ENCODE measurements at places on chromosomes 11 and 22. TPM values are rescaled to one million over a fixed set of nuclear protein-coding genes. Genes with fewer than 3 reads are reported as not detected.

DNA sequence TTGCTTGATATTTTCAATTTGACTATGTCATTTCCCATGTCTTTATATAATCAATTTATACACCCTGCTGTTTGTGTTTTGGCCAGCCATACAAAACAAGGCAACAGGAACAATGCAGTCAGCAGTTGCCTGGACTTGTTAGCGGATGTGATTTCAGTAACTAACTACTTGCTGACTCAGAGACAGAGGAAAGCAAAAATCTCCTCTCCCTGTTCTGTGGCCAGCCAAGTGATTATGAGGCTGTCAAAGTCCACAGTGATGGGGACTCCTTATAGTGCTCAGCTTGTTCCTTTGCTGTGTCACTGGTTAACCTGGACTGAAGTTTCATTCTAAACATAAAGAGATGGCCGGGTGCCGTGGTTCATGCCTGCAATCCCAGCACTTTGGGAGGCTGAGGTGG, 32.6 kb upstream of the APLP2 start:
- DNase-seq = no peak
- H3K36me3 ChIP-seq = no peaks in the 10 kb centered on the region
- no peak overlapping the region for H3K4me3 ChIP-seq
- peaks cover 4% of the 10 kb centered on the region for H3K27me3 ChIP-seq
- H3K4me1 ChIP-seq = no peaks in the 10 kb centered on the region
- H3K27ac ChIP-seq = no peak overlapping the region

DNA sequence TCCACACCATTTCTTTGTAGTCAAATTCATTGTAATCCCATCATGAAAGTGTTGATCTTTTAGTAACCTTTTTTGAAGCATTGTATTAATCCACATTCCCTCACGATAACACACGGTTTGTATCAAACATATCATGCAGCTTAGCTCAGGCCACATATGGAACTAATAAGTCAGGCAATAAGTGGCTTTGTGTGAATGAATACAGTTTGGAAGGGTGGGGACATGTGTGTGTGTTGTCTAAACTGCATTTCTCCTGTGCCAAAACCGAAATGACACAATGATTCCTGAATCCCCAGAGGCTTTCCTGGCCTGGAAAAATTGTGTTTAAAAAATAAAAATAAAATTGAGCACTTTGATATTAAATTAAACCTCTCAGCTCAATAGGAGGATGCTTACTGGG, 98.3 kb downstream of the WNT11 start:
- no peak for DNase-seq
- H3K27ac ChIP-seq = no peak overlapping the region
- no peak overlapping the region for H3K4me3 ChIP-seq

DNA sequence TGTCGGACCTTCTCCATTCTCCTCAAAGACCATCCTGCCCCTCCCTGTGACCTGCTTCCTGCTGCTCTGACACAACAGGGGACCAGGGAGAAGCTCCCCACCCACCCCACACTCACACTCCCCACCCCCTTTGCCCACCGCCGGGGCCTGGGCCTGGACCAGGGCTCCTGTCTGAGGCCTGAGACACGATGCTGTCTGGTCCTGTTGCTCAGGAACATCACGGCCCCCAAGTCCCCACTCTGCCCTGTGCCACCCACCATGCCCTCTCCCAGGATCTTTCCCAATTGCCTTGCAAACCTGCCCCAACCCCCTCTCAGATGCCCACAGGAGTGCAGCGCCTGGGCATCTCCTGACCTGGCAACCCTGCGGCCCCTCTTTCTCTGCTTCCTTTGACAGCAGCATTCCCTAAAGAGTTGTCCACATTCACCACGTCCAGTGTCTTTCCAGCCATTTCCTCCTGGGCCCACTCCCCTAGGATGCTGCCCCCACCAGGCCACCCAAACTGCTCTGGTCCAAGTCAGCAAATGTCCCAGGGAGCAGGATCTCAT, 10.8 kb downstream of the CSF2RB start:
- peaks cover 1% of the 10 kb centered on the region for H3K36me3 ChIP-seq
- no peak for DNase-seq
- H3K27me3 ChIP-seq = peaks cover 3% of the 10 kb centered on the region
- H3K4me1 ChIP-seq = peaks cover 24% of the 10 kb centered on the region

- H3K4me3 ChIP-seq = no peak overlapping the region
- peaks cover 56% of the 10 kb centered on the region for H3K4me1 ChIP-seq
- H3K36me3 ChIP-seq = peaks cover 3% of the 10 kb centered on the region
- H3K27me3 ChIP-seq = no peaks in the 10 kb centered on the region
These were observed 44.8 kb downstream of the MMP20 start for GRCh38 chr11:102580185-102580951.

GRCh38 chr22:37985751-37986281, 1.5 kb upstream of the SOX10 start:
- no peak for DNase-seq
- no peaks in the 10 kb centered on the region for H3K36me3 ChIP-seq
- H3K27me3 ChIP-seq = no peaks in the 10 kb centered on the region
- no peak overlapping the region for H3K4me3 ChIP-seq
- H3K27ac ChIP-seq = no peak overlapping the region

DNA sequence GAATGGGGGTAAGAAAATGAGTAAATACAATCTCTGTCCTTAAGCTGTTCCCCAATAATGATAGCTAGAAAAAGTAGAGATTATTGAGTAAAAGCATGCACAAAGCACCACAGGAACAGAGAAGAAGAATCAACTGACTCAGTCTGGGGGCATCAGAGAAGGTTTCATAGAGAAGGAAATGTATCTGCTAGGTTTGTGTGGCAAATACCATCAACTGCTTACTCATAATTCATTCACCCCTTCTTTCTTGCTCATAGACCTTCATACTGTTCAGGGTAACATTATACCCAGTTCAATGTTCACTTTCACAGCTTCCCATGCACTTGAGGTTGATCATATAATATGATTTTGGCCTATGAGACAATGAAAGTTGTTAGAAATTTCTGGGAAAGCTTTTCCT, 85.2 kb upstream of the SCUBE2 start:
- H3K4me1 ChIP-seq = peaks cover 9% of the 10 kb centered on the region
- H3K36me3 ChIP-seq = peaks cover 43% of the 10 kb centered on the region
- H3K27me3 ChIP-seq = no peaks in the 10 kb centered on the region

DNA sequence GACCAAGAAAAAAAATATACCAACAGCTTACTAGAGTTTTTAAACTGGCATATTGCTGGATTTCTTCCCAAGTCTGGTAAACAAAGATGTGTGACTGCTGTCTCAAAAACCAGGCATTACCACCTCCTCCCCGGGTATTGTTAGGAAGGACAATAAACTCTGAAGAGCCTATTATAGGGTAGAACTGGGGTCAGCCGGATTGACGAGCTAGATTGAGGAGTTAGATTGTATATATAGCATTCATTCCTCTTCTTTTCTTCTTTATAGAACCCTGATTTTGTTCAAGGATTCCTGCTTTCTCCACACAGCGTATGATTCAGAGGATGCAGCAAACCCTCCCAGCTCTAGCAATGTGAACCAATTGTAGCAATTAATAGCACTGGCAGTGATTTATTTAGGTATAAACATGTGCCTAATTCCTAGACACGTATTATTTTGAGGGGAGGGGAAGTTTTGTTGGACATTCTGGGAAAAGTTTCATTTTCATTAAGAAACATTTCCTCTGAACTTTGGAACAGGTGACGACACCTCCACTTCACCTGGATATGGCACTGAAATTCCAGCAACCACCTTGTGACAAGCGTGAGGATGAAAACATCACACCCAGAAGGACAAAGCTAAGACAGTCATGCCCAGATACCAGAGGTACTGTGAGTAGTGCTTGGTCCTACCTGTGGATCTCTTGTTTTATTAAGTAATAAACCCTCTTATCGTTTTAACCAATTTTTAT, 679.4 kb upstream of the KIRREL3 start:
- H3K4me1 ChIP-seq = no peaks in the 10 kb centered on the region
- DNase-seq = no peak
- no peaks in the 10 kb centered on the region for H3K36me3 ChIP-seq
- H3K4me3 ChIP-seq = no peak overlapping the region

Gene YPEL4
- total RNA-seq = 0.39 TPM

Gene SCN3B
- total RNA-seq = not detected

Data from activated T-helper 1 cell treated with anti-CD3 and anti-CD28 coated beads, Interleukin-12 subunit alpha, Interleukin-12 subunit beta, Interleukin-2, Interleukin-4 antibody, amounts not matched to agents 30 ng/mL and 10 ng/mL and 1 ng/mL, durations not matched to agents 14 hours and 24 hours and 36 hours (primary cell).